ENCODE measurements at places on chromosomes 6 and 20.

GRCh38 chr6:39791850-39792539 is at the start of gene DAAM2:
Gene DAAM2, plus strand, starts transcription at chr6:39792376. Its CDS starts 63,927 bp downstream, at chr6:39856303.
- DNase-seq = peak; percentile 69

DNA sequence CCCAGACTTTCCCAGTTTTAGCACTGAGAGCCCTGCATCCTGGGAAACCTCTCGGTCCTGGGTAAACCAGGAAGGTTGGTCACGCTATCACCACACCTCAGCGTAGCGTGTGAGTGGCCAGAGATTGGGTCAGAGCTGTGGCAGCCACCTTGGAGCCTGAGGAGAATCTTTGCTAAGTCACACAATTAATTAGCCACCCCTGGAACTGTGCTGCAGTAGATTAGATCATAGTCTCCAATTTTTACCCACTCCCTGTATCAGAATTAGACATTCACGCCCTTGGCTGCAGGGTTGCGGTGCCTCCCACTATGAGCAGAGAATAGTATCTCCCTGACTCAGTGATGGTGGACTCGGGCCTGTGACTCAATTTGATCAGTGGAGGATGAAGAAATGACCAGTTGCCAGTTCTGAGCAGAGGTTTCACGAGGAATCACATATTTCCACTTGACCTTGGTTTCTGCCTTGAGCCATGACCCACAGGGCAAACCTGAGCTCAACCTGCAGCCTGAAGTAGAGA is 6.0 kb upstream of the PTGIS start:
- no peak for DNase-seq

DNA sequence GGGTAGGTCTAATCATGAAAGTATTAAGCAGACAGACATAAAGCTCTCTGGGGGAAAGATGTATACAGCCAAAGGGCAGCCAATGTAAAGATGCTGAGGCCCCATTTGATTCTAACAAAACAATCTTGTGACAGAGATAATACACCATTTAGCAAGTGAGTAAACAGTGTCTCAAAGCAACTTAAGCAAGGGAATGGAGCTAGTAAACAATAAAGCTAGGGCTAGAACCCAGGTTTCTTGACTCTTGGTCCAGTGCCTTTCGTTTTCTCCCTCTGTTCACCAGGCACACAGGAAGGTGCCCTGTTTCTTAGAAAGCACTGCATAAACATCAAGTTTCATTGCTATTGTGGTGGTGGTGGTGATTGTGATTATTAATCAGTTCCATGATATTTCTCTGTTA is 5.1 kb downstream of the ELOVL2 start:
- DNase-seq = no peak

DNA sequence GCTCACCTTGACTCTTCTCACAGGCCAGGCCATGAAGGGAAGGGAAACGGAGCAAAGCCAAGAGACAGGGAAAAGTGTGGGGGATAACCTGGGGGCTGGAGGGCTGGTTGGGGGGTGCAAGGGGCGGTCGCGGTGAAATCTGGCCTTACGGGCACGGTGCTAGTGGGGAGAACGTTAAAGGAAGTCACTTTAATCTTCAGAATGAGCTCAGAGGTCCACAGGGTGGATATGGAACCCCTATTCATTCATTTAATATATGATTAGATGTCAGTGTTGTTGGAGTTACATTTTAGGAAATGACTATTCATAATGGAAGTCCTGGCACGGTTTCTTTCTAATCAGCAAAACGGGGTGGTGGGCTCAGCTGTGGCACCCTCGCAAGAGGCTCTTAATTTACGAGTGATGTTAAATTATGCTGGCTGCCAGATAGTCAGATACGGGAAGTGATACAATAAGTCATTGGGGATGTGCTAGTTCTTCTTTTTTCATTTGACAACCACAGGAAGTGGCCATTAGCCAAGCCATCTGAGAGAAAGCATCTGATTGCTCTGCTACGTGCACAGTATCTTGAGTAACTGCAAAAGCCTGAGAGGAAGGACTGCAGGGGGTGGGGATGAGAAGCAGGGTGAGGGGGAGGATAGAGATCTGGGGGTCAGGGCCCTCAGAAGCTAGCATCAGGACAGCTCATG is 253.0 kb downstream of the QKI start:
- peak; percentile 59 for DNase-seq

GRCh38 chr6:116066789-116067188 is 6.1 kb upstream of the FRK start:
- DNase-seq = no peak

GRCh38 chr20:24733416-24733815 is 215.7 kb upstream of the CST7 start:
- DNase-seq = no peak

DNA sequence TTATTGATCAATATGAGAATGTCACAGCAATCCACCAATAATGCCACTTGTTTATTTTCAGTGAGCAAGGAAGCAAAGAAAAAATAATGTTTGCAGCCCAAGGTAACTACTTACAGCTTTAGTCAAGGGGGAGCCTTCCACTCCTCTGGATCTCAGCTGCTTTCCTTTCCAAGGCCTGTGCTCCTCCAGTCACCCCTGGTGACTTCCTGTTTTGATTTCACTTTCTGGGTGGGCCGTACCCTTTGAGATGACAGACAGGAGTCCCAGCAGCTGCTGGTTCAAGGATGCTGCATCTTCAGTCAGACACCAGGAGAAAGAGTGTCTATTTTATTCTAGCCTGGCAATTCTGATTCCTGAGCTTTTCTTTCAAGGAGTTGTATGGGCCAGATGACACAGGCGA is 5.6 kb upstream of the VNN2 start:
- DNase-seq = peak; percentile 14

- peak; percentile 82 for DNase-seq
Measured at GRCh38 chr20:19757487-19758132, 448 bp upstream of the RIN2 start.

DNA sequence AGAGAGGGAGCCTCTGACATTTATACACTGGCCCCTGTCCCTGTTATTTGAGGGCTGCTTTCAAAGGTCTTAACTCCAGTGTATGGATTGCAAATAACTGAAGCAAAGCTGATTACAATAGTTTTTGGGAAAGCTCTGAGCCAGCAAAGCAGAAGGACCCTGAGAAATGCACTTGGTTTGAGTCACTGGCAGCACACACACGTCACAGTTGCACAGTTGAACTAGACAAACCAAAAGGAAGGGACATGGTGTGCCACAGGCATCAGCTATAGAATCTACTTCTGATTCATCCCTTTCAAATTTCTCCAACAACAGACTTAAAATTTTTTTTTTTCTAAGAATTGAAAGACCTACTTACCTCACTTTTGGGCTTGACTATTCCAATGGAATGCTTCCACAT is 56.4 kb downstream of the SNRNP48 start:
- DNase-seq = no peak

DNA sequence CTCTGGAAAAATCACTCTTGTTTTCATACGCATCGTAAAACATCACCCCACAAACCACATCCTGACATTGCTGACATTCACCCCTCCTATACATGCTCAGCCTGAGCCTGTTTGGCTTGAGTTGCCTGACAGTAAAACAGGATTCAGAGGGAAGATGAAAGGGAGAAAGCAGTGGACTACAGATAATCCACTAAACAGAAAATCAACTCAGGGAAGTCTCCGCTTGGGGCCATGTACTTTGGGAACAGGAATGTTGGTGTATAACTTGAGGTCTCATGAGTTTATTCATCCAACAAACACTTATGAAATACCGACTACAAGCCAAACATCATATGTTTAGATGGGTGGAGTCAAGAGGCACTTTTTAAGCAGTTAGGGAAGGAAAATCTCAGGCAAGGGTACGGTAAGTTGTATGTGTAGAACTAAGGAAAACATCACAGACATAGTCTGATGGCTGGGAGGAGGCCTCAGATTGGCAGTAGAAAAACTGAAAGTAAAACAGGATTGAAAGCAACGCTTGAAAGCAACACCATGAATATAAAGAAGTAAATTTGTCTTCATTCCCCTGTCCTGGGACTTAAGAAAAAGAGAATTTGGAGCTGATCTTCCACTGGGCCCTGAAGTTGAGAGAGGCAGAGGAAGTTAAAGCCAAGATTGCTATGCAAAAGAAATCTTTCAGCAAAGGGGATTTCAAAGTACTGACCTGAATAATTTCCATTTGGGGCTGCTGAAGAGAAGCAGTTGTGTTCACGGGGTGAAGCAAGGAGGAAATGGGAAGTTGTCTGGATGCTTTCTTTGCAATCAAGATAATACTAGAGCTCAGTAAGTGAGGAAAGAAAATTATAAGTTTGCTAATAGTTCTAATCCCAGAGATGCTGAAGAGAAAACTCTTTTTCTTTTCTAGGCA is 28.8 kb downstream of the PDE7B start:
- no peak for DNase-seq

DNA sequence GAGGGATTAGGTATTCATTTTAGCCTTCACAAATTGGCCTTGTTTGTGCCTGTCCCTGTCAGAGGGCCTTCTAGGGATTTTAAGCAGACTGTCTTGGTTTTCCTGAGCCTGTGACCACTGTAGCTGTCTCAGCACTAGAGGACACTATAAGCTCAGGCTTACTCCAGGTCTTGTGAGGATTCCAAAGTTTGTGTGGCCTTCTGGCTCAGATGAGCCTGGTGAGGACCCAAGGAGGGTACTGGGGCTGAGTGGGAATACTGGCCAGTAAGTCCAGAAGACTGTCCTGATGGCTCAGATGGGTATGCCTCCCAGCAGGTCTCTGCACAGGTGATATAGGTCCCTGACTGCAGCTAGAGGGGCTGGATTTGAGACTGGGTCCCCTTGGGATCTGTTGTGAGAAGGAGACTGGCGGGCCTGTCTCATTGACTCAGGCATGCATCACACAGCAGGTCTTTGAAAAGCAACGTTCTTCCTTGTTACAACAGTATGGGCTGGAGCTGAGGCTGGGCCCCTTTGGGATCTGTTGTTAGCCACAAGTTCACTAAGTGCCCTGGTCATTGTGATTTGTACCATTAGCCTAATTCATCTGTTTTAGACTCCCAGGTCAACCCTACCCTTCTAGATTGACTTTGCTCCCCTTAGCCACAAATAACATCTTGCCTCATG is 26.3 kb upstream of the TFB1M start:
- DNase-seq = no peak

DNA sequence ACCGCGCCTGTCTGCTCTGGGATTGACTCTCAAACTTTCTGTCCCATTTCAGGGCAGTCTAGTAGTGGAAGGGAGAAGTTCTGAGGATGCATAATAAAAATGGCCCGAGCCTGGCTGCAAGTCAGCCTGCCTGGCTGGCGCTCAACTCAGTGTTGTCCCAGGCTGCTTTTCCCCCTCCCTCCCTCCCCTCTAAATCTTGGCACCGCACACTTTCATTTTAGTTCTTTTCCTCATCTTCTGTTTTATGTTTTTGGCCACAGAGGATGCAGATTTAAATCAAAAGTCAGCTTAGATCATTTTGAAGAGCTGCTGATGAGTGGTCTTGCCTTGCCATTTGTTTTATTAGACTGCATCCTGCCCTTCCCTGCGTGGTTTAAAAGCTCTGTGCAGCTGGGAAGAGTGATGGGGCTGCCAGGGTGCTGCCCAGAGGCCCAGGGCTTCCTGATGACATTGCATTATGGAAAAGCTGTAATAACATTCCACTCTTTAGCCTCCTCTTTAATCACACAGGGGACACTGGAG is 6.5 kb upstream of the UQCC2 start:
- DNase-seq = no peak

DNA sequence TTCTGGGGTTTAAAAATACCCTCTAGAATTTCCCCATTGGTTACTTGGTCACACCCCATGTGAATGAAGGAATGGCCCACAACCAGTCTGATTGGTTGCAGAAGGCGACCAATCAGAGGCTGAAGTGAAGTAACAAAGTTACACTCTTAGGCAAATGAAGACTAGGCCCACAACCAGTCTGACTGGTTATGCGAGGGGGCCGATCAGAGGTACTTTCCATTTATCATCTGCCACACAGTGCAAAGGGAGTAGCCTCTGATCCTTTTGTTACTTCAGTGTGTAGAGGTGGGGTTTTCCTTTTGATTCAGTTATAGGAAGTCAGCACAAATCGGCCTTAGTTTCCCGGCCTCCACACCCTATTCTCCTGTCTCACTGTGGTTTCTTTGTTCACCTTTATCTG is 61.2 kb upstream of the SGK1 start:
- DNase-seq = no peak

- no peak for DNase-seq
Measured at GRCh38 chr6:160356074-160356744, 8.0 kb downstream of the SLC22A3 start.

DNA sequence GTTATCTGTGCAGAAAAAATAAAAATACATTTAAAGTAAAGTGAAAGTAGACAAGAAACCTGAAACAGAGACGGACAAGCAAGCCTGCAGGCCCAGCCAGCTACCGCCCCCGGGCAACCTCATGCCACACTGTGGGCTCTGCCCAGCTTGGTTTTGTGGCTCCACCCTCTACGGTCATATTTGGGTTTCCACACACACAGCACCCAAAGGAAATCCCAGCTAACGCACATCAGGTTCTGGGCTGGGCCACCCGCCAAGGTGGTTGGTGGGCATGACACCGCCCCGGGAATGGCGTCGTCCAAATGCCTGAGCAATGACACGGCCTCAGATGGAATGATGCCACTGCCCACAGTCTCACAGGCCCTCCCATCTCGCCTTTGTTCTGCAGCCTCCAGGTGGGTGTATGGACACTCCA is 22.9 kb downstream of the FAM110A start:
- no peak for DNase-seq

DNA sequence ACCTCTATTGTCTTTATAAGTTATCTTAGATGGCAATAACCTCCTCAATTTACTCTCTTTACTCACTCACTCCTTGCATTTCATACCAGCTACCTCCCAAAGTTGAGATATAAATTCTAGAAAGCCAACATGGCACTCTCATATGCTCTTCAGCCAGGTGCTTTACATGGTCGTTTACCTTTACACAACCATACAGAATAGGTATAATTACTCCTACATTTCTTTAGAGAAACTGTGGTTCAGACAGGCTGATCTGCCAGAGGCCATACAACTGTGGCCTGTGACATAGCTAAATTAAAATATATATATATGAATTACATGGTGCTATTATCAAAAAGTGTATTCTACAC is 45.7 kb downstream of the HBS1L start:
- DNase-seq = no peak

- no peak for DNase-seq
Measured at GRCh38 chr20:13909067-13909466, 81.3 kb downstream of the SEL1L2 start.

- DNase-seq = peak; percentile 47
Measured at GRCh38 chr6:108113557-108114519, 39.3 kb upstream of the OSTM1 start.

- DNase-seq = no peak
Measured at GRCh38 chr20:58938541-58938940, 42.5 kb upstream of the NELFCD start.

DNA sequence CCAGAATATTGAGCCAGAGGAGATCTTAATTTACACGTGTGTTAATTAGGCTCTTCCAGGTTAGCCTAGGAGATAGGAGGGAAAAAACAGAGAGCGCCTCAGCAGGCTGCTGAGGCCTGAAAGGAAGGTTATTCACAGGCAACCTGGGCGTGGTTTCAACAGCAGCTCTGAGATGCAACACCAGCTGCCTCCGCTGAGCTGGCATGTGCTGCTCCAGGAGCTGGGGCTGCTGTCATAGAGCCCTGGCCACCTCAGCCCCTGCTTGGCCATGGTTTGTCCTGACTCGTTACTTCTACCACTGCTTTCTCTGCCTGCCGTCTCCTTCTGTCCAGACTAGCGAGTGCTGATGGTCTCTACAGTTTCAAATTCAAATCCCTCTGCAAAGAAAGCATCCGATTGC is 32.4 kb upstream of the RPP40 start:
- no peak for DNase-seq
